Uterus (tissue), 4 donors: ENCODE measurements at places on chromosomes 2 and 18. TPM values are rescaled to one million over a fixed set of nuclear protein-coding genes. Genes with fewer than 3 reads are reported as not detected.

DNA sequence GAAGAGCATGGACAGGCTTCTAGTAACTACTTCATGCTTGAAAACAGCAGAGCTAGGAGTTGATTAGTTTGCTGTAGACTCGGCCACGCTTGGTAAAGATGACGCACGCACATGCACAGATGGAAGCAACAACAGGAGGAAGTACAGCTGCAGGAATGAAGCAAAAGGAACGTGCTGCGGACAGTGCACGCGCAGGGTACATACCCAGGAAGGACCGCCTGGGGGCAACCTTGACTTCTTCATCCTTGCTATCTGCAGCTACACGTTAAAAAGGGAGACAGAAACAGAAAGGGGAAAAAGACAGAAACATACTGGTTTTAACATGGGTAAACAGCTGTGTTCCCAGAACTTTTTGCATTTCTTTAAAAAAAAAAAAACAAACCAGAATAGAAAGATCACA, 17.7 kb downstream of the SLC66A2 start:
- DNase-seq, result peak; percentile 7

DNA sequence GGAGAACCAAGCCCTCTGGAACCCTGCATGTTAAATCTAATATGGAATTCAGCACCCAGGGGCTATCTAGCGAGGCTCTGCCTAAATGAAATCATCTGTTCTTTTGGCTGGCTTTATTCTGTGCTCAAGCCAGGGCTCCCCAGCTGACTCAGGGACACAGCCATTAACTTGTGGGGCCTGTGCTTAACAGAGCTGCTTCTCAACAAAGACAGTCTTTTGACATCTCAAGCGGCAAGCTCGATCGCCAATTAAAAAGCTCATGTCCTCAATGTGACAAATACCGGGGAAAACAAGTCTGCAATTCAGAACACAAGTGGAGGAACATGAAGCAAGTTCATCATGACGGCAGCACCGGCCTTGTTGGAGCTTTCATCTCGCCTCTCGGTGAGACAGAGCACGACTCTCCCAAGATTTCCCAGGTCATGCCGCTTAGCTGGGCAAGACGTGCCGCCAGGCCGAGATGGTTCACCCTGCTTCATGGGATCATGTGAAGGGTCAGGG, 64.9 kb downstream of the KLHL29 start:
- DNase-seq, result no peak

ANKRD23 gene
- 4.6 TPM for total RNA-seq

SPP2 gene
- total RNA-seq, result not detected

NETO1 gene
- not detected for total RNA-seq

GRCh38 chr2:142307616-142308115, 176.8 kb upstream of the LRP1B start:
- DNase-seq, result no peak

DNA sequence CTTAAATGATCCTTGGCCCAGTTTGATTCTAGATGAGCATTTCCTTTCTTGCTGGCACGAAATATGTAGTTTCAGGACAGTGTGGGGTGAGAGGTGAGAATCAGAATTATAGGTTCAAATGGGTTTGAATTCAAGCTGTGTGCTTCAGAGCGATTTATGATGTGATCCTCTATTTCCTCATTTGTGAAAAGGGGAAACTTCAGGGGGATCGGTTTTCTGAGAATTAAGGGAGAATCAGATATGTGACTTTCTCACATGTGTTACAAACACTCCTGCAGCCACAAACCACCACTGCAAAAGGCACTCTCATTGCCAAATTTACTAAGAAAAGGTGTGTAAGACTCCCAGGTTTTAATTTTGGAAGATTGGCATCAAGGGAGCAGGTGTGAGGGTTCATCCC, 24.4 kb downstream of the HK2 start:
- DNase-seq, result no peak

DNAJC5G gene
- total RNA-seq, result 1.5 TPM

TXNDC9 gene
- total RNA-seq, result 38.4 TPM

DNA sequence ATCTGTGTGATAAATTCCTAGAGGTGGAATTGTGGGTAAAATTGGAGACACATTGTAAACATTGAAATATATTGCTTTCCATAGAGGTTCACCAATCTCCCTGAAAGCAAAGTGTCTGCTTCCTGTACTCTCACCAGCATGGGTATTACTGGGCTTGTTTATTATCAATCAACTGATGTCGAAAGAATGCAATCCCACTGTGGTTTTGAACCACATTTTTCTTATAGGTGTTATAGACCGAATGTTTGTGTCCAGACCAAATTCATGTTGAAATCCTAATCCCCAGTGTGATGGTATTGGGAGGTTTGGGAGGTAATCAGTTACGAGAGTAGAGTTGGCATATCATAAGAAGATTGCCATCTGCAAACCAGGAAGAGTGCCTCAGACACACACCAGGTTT, 1212.4 kb downstream of the LRP1B start:
- no peak for DNase-seq

KIF5C gene
- total RNA-seq, result 0.77 TPM

- DNase-seq, result no peak
Observed at GRCh38 chr2:156672556-156673332, 236.6 kb downstream of the GPD2 start.
